ENCODE measurements at places on chromosomes 5 and 9. TPM values are rescaled to one million over a fixed set of nuclear protein-coding genes. Genes with fewer than 3 reads are reported as not detected.

DNA sequence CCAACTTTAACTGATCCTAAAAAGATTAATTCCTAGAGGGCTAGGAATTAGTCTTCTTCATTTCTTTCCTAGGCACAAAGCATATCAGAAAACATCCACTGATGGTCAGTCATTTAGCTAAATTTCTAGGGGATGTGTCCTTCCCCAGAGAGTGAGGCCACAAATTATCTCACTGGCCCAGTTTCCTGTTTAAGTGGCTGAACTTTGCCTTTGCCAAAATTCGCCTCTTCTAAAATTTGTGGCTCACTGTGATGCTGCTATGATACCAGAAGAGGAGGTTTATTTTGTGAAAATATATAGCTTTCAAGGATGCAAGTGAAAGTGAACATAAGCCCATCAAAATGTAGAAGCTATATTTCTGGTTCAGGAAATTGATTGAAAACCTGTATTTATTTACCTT lies 98.1 kb upstream of the FER start:
- no peaks in the 10 kb centered on the region for H3K27me3 ChIP-seq
- H3K27ac ChIP-seq = no peak overlapping the region
- no peaks in the 10 kb centered on the region for H3K4me1 ChIP-seq
- H3K36me3 ChIP-seq = no peaks in the 10 kb centered on the region
- DNase-seq = no peak

DNA sequence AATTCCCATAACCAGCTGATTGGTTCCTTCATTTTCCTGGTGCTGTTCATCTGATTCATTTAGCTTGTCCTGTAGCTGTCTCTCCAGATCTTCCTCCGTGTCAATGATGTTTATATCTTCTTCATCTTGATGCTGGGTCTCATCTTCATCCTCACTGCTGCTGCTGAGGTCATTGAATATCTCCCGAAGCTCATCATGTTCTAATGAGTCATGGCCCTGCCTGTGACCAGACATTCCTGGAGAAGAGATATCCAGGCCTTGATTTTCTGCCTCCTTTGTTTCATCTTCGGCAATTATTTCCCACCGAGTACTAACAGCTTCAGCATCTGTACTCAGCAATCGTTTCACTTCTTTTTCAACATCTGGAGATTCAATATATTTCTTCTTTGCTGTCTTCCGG lies 1.4 kb downstream of the TAF7 start:
- no peaks in the 10 kb centered on the region for H3K4me1 ChIP-seq
- peaks cover 55% of the 10 kb centered on the region for H3K36me3 ChIP-seq
- DNase-seq = no peak
- peak overlapping the region; percentile 80 for H3K4me3 ChIP-seq
- H3K27me3 ChIP-seq = no peaks in the 10 kb centered on the region
- no peak overlapping the region for H3K27ac ChIP-seq

DNA sequence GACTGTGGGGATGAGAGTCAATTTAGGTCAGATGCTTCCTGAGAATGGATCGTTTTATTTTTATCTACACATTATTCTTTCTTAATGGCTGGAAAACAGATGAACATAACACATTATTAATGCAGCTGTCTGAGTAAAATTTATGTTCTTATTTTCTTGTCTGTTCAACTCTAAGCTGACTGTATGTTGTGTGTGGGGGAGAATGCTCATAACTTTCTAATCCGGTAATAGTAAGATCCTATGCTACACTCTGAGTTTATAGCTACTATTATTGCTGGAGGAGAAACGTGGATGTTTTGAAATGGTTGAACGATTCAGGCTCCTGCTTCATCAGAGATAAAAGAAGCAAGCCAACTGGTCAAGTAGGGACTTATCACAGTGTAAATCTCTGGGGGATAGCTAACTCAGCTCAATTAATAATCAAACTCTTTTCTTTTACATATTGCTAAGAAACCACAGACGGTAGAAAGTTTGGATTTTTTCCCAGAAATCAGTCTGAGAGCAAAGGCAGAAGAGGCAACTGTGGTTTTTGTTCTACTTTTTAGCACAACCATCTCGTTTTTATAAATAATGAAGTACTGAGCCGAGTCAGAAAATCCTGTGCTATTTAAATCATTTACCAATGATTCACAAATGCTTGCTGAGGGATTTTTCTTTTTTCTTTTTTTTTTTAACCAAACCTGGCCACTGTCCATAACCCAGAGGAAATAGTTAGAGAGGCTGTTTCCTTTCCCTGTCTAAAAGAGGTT lies 265.0 kb upstream of the FAM174A start:
- no peak overlapping the region for H3K27ac ChIP-seq
- no peaks in the 10 kb centered on the region for H3K27me3 ChIP-seq
- no peak overlapping the region for H3K4me3 ChIP-seq

DNA sequence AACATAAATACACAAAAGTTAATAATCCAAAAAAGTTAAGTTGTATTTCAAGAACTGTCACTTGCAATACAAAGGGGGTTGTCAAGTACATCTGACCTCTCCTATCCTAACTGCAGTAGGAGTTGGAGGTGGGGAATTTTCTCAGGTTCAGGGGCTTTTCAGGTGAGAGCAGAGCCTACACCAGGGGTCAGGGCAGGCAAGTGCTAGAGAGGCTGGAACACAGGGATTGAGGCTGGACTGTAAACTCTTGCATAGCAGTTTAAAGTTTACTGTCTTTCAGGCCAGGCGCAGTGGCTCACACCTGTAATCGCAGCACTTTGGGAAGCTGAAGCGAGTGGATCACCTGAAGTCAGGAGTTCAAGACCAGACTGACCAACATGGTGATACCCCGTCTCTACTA lies 25.4 kb upstream of the RASGRF2 start:
- no peak overlapping the region for H3K27ac ChIP-seq
- no peaks in the 10 kb centered on the region for H3K4me1 ChIP-seq
- no peak for DNase-seq
- no peaks in the 10 kb centered on the region for H3K27me3 ChIP-seq
- H3K4me3 ChIP-seq = no peak overlapping the region

- no peaks in the 10 kb centered on the region for H3K4me1 ChIP-seq
- no peak overlapping the region for H3K4me3 ChIP-seq
- DNase-seq = peak; percentile 58
- H3K27me3 ChIP-seq = no peaks in the 10 kb centered on the region
Measured at GRCh38 chr5:446883-447263, 3.9 kb downstream of the EXOC3 start.

GRCh38 chr5:115209279-115209678 lies 39.6 kb upstream of the TRIM36 start:
- H3K4me1 ChIP-seq = no peaks in the 10 kb centered on the region
- H3K27ac ChIP-seq = no peak overlapping the region
- H3K4me3 ChIP-seq = no peak overlapping the region
- no peaks in the 10 kb centered on the region for H3K27me3 ChIP-seq
- peaks cover 37% of the 10 kb centered on the region for H3K36me3 ChIP-seq
- no peak for DNase-seq

- H3K36me3 ChIP-seq = peaks cover 5% of the 10 kb centered on the region
- H3K27ac ChIP-seq = no peak overlapping the region
- H3K27me3 ChIP-seq = no peaks in the 10 kb centered on the region
Measured at GRCh38 chr5:32339878-32340277, 27.1 kb upstream of the MTMR12 start.

DNA sequence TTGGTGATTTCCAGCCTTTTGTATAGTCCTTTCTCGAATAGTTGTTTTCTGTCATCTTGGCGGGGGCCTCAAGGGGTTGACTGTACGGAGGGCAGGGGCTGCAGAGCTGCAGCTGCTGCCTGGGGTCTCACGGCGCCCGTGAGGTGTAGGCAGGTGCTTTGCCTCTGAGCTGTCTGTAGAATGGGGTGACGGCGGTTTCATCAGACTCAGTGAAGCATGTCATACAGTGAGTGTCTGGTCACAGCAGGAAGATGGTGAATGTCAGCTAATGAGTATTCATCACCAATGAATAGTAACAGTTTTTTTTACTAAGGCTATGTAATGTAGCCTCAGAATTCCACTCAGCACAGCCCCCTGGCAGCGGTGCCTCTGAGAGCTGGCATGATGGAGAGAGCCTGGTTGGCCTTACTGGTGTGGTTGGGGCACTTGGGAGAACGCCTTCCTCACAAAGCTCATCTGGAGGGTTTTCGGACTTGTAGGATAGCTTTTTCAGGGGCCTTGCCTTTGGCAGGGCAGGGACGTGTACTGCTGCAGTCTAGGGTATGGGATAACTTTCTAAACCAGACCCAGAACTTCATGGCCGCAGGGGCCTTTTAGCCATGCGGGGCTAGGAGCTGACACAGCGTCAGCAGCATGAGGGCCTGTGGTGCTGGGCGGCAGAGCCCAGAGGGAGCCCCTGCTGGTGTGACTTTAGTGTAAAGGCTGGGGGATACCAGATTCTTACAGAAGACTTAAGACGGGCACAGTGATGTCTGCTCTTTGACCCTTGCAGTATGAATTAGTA lies 15.0 kb downstream of the TENT4A start:
- H3K36me3 ChIP-seq = peaks cover 5% of the 10 kb centered on the region
- peak overlapping the region; percentile 36 for H3K27ac ChIP-seq
- H3K27me3 ChIP-seq = no peaks in the 10 kb centered on the region
- H3K4me1 ChIP-seq = peaks cover 61% of the 10 kb centered on the region
- peak; percentile 57 for DNase-seq

DNA sequence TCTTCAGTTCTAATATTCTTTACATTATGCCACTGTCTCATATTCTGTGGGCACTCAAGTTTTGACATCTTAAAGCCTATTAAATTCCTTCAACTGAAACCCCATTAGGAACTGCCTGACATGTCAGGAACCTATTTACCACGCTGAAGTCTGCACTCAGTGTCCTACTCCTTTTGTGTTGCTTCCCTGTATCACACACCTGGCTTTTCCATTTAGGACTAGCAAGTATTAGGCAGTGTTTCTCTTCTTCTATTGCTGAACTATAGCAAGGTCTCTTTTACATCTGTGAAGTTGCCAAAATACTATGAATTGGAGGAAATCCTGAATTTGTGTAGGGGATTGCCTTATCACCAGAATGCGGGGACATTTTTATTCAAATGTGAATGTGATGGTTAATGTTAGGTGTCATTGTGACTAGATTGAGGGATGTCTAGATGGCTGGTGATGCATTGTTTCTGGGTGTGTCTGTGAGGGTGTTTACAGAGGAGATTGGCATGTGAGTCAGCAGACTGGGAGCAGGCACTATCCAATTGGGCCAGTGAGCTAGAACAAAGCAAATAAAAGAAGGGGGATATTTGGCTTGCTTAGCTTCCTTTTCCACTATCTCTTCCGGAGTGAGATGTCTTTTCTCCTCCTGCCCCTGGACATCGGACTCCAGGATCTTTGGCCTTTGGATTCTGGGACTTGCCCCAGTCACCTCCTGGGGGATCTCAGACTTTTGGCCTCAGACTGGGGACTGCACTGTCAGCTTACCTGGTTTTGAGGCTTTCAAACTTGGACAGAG lies 21.2 kb upstream of the VCAN start:
- no peak overlapping the region for H3K27ac ChIP-seq
- no peak overlapping the region for H3K4me3 ChIP-seq
- DNase-seq = no peak
- no peaks in the 10 kb centered on the region for H3K36me3 ChIP-seq
- H3K4me1 ChIP-seq = no peaks in the 10 kb centered on the region
- no peaks in the 10 kb centered on the region for H3K27me3 ChIP-seq

GRCh38 chr9:111983484-111983908 lies 86.9 kb downstream of the UGCG start:
- H3K4me1 ChIP-seq = peaks cover 7% of the 10 kb centered on the region
- no peak overlapping the region for H3K27ac ChIP-seq
- no peak overlapping the region for H3K4me3 ChIP-seq
- no peaks in the 10 kb centered on the region for H3K36me3 ChIP-seq

The SPATA31C1 gene
- not detected for polyA plus RNA-seq

The NR5A1 gene
- not detected for polyA plus RNA-seq

The GRIA1 gene
- polyA plus RNA-seq = 0.35 TPM

The WNT8A gene
- polyA plus RNA-seq = not detected

The GPX3 gene
- 3.8 TPM for polyA plus RNA-seq

The NFIB gene
- 8.1 TPM for polyA plus RNA-seq

The C1QTNF3 gene
- polyA plus RNA-seq = 1.5 TPM
